ENCODE measurements at places on chromosomes 12 and 14.

DNA sequence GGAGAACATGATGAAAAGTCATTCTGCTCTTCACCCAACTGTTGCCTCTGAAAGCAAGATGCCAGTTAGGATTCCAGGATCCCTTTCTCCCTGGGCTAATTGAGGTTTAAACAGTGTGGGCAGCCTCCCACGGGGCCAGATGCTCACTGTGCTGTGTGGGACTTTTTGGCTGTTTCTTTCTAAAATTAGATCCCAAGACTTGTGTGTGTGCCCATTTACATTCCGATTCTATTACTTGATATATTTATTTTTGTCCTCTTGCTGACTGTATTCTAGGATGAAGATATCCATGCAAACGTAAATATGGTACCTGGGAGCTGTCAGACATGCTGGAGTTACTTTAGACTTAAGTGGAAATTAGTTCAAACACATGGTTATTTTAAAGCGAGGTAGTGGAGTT is 6.2 kb downstream of the IFT43 start:
- peak; percentile 31 for DNase-seq

GRCh38 chr14:34252227-34252626 is 209.8 kb downstream of the SPTSSA start:
- DNase-seq: no peak

- no peak for DNase-seq
Observed at GRCh38 chr14:80560800-80561657, 349.7 kb upstream of the DIO2 start.

DNA sequence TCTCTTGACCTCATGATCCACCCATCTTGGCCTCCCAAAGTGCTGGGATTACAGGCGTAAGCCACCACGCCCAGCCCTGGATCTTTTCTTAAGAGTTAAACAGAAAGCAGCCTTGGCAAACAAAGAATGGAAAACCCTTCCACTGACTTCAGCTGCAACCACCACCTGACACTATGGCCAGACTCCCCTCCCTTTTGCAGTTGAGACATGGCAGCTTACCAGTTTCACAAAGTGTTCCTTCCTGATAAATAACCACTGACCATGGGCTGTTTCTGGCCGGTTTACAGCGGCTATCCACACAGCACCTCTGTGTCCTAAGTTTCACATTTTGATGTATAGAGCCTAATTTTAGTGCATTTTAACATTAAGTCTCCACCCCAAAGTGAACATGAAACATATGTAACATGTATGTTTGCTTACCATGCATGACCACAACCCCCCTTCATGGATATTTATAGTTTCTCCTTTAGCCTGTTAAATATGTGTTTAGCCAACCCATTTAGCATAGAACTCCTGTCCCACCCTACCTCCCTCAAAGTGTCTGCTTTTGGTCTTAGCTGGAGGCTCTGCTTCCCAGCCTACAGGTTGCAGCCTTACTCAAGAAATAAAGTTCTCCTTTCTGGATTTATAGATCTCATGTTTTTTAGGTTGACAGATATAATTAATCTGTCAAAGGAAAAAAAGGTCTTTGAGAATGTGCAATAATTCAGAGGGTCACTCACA is 32.7 kb upstream of the RAB21 start:
- DNase-seq: no peak

- DNase-seq: peak; percentile 50
Observed at GRCh38 chr12:47236109-47236714, 156.5 kb upstream of the AMIGO2 start.

DNA sequence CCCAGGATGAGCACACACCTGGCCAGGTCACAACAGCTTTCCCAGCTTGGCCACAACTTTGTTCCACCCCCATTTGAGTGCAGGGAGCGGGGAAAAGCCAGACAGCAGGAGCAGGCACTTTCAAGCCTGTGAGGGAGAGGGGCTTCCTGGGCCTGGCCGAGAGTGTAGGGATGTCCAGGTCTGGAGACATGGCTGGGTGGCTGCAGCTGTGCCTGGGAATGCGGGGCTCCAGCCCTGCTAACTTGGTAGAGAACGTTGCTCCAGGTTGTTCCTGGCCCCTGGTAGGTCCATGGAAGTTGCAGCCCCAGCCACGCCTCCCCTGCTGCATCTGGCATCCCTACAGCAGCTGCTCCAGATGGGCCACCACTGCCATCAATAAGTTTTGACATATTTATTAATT is 738.5 kb downstream of the SLC6A15 start:
- no peak for DNase-seq

DNA sequence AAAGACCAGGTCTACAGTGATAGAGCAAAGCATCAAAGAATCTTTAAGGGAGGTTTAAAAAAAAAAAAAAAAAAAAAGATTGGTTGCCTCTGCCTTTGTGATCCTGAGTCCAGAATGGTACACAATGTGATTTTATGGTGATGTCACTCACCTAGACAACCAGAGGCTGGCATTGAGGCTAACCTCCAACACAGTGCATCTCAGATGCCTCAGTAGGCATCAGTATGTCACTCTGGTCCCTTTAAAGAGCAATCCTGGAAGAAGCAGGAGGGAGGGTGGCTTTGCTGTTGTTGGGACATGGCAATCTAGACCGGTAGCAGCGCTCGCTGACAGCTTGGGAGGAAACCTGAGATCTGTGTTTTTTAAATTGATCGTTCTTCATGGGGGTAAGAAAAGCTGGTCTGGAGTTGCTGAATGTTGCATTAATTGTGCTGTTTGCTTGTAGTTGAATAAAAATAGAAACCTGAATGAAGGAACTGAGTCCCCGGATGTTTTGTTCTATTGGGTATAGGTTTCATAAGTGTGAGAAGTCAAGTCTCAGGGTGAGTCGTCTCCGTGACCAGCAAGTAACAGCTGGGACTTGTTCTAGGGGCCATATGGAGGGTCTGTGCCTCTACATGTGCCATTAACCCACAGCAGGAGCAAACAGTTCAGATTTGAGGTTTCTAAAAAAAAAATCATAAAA is 9.3 kb downstream of the PEBP1 start:
- no peak for DNase-seq

DNA sequence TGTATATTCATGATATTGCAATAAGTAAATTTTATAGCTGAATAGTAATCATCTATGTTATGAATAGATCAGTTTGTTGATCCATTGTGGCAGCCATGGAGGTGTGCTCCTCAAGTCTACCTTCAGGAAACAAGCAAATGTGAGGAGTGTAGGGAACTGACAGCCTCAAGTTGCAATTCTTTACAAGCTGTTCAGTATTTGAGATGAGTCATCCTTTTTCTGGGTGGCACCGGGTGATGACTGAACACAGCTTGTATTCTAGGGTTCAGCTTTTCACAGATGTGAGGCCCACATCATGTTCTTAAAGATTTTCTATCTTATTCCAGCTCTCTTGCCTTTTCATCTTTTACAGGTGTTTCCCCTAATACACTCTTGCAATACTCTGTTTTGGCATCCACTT is 452.4 kb downstream of the KCNH5 start:
- no peak for DNase-seq

DNA sequence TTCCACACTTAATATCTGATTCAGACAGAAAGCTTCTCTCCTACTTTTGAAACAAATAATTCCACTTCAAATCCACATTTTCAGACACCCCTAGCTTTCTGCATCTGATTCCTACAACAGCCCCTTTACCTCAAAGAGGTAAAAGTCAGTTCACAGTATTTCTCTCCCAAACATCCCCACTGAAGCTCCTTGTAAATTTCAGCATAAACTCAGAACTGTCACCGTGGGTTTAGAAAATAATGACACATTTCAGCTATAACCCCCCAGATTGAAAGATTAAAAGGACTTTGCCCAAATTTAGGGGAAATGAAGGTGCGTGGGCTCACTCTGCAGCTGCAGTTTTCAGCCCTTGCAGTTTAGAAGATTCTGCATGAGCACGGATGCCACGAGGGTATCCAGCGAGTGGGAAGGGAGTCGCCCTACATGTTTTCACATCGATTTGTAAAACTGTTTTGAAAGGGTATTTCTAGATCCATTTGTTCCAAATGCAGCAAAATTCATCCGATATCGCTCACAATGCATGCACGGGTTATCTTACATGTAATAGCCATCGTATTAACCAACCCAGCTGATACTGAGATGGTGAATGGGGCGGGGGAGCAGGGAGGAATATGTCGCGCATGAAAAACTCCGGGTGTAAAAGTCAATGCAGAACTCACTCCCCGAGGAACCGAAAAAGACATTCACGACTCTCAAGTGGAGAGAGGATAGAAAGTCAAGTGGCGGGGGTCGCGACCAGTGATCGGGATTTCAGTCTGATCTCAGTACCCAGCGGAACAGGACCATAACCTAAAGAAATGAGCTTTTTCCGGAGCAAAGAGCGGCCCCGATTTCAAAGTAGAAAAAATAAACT is 5.0 kb upstream of the CCND2 start:
- DNase-seq: no peak

DNA sequence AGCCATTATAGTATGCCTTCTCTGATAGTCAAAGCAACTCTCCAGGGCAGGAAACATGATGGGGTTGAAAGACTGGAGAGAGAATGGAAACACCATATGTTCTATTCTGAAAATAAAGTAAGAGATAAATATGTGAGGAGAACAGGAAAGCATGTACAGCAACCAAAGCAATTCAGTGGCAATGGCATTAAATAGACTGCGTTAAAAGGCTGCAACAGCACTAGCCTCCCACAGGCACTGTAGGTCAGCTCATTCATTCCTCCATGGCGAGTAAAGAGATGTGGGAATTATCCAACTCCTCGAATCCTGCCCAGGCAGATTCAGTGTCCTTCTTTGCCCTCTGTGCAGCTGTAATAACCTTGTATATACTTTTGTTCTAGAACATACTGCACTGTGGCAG is 43.8 kb downstream of the ANO6 start:
- DNase-seq: no peak

DNA sequence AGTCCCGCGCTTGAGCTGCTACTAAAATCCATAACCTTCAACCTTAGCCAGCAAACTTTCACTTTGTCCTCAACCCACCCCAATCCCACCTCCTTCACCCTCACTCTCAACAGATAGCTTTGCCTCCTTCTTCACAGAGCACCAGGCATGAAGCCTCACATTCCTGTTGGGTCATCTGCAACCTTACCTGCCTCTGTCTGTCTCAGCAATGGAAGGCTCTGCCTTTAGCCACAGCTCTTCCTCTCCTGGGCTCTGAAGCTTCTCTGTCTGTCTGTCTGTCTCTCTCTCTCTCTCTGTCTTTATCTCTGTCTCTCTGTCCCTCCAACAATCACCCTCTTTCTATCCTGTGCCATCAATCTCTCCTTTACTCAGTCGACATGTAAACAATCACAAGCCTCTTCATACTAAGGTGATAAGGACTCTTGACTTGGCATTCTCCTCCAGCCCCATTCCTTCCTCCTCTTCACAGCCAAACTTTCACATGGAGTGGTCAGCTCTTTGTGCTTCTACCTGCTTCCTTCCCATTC is 220.8 kb downstream of the SPTSSA start:
- DNase-seq: no peak

DNA sequence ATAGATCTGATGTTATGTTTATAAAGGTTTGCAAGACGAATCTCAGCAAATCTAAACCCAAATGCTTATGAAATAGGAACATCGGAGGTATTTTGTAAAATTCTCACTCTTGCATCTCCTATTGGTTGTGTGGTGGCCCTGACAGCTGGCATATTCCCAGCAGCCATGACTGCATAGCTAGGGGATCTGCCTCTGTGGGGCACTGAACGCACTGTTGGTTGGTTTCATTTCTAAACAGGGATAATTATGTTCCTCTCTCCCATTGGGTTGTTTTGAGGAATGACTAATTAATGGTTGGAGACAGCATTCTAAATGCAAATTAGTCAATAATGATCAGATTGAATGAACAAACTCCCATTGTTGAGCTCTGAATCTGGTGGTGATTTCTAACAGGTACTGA is 2.7 kb upstream of the BEST3 start:
- DNase-seq: no peak

GRCh38 chr14:77074969-77075368 is 23.1 kb upstream of the CIPC start:
- no peak for DNase-seq

DNA sequence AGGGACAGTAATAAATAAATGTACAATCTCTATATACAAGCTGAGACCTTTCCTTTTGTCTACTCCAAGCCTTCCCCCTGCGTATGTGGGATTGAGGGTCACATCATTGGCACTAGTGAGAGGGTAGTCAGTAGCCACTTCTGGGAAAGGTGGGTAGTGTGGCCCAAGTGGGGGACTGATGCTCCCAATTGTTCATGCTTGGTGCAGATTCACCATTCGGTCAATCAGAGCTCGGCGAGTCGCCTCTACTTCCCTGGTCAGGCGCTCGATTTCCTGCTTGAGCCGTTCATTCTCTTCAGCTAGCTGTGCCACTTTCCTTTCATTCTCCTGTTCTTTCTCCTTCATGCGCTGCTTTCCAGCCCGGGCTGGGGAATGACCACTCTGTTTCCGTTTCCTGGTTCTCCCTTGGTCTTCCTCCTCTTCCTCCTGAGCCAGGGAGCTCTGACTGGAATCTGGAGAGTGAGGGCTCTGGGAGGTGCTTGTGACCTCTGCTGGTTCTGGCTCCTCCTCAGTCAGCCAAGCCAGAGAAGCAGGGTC is 3.6 kb downstream of the DDIT3 start:
- DNase-seq: no peak

GRCh38 chr14:37232907-37233481 is 35.3 kb downstream of the MIPOL1 start:
- no peak for DNase-seq

DNA sequence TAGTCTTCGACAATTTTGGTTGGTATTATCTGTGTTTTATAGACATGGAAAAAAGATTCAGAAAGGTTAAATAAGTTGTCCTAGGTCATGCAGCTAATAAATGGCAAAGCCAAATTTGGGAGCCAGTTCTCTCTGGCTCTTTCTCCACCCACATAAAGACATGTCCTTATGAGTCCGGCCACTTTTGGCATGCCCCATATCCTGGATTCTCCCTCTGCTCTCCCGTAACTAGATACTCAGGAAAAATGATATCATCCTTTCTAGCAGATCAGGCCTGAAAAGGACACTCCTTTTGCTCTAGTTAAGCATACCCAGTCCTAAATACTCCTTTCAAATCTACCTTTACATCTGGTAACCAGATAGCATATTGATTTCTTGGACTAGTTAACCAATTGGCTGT is 64.4 kb downstream of the TTLL5 start:
- DNase-seq: no peak

GRCh38 chr14:76012354-76012753 is 26.8 kb downstream of the IFT43 start:
- DNase-seq: peak; percentile 9
